Fibroblast of skin of left biceps (primary cell): ENCODE measurements at places on chromosomes 13 and 19.

GRCh38 chr13:109856350-109856749 is 70.0 kb upstream of the IRS2 start:
- DNase-seq = no peak

GRCh38 chr13:102679449-102680132 is 15.3 kb downstream of the METTL21C start:
- no peak for DNase-seq

GRCh38 chr19:40119380-40119779 is 28.6 kb upstream of the ZNF780A start:
- DNase-seq = no peak

DNA sequence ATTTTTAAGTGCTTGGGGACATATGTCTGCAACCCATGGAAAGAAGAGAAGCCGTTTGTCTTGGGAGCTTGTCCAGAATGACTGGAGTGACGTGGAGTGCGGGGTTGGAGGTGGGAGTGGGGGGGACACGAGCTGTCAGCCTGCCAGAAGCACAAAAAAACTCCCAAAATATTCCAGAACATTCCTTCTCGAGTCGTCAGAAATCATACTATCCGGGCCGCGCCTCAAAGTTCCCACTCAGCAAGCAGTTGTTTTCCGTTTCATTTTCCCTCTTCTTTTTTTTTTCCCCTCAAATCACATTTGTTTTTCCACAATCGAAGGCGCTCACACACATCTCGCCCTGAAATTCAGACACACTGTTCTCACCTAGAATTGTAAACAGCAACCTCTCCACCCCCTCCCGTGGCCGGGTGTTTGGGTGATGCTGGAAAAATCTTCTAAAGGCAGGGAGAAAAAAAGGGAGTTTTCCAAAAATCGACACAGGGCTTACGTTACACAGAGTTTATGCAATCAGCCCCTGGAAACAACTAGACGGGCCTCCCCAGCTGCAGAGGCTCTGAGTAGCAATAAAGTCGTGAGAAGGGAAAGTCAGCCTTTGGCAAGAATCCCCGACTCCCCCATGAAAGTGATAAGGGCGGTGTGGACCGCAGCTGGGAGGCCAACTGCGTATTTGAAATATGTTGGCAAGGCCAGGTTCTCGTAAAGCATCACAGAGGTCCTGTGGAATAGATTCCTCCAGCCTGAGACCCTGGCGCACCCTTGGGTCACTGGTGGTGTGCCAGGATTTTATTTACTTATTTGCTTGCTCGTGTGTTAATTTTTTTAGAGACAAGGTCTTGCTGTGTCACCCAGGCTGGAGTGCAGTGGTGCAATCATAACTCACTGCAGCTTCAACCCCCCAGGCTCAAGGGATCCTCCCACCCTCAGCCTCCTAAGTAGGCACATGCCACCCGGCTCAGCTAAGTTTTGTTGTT is 31.2 kb upstream of the KLF2 start:
- peak; percentile 87 for DNase-seq

DNA sequence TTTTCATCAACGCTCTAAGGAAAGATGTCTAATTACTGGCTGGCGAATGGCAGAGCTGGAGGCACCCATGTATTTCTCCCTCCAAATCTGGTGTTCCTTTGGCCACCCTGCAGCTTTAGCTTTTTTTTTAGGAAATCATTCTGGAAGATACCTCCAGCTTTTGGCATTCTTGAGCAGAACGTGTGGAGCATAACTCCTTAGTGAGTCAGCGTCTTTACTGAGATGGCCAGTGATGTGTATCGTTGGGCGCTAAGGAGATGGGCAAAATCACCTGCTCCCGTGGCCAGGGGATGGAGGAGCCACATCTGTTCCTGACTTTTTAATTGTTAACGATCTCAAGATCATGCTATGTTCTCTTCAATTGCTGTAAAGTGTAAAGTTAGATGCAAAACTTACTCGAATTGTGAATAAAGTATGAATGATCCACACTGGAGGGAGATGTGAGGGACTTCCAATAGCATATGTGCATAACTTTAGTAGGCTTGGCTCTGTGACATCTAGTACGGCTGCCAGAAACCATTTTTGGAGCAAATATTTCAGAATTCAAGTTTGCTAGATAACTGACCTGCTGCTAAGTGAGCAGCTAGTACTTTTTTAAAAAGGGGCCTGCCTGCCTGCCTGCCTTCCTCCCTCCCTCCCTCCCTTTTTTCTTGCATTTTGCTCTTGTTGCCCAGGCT is 24.4 kb upstream of the C1QTNF9 start:
- DNase-seq = no peak

DNA sequence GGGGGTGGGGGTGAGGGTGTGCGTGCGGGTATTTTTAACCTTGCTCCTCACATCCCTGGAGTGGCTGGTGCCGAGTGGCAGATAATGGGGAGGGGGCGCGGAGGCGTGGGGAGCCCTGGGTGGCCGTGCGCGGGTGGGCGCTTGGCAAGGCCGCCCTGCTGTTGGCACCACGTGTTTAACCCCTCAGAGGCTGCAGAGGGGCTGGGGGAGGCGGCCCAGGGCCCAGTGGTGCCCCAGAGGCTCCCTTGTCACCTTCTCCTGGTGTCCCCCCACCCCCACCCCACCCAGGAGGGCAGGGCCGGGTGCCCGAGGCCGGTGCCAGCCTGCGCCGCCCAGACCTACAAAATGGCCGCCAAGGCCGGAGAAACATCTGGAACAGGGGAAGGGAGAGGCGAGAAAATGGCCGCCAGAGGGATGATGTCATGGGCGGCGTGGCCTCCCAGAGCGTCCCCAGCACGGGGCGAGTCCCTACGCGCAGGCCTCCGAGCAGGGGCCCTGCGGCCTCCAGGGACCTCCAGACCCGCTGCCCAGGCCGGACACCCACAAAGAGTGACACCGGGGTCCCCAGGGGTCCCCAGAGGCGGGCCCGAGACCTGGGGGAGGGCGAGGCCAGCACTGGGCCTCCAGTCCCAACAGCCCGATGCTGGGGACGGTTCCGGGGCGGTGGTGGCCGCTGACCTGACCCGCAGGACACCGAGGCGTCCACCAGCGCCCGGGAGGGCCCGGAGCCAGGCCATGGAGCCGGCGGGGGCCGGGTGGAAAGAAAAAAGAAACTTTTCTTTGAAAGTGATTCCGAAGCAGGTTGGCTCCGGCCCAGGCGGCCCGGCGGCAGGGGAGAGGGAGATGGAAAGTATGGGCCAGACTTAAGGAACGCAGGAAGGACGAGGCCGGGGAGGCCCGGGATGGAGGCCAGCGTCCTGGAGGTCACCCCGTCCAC is 38.2 kb downstream of the NFIC start:
- DNase-seq = peak; percentile 73

DNA sequence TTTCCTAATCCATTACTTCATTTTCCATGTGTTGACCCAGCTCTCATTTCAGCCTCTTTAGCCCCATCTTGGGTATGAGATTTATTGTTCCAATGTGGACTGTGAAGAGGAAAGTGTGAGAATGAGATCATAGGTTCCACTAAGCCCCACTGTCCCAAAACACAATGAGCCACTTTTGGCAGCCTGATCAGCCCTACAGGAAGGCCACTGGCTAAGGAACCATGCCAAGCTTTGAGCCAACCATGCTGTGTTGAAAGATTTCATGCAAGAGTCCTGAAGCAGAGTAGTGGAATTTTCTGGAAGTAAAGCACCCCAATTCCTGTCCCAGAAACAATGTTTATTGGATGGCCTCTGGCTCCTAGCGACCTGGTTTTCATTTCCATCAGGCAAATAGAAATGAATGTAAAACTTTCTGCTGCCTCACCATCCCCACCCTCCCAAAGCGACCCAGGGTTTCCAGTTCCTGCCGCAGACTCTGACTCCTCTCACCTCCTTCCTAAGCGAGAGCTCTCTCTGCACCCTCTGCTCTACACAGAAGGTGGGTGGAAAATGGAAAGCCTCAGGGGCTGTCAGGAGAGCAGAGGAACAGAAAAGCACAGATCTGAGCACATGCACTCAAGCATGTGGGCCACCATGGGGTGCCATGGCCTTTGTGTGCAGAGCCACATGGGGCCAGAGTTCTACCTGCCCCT is 73.1 kb downstream of the KCTD12 start:
- DNase-seq = no peak

GRCh38 chr13:66329988-66330451 is 900.1 kb downstream of the PCDH9 start:
- DNase-seq = no peak

DNA sequence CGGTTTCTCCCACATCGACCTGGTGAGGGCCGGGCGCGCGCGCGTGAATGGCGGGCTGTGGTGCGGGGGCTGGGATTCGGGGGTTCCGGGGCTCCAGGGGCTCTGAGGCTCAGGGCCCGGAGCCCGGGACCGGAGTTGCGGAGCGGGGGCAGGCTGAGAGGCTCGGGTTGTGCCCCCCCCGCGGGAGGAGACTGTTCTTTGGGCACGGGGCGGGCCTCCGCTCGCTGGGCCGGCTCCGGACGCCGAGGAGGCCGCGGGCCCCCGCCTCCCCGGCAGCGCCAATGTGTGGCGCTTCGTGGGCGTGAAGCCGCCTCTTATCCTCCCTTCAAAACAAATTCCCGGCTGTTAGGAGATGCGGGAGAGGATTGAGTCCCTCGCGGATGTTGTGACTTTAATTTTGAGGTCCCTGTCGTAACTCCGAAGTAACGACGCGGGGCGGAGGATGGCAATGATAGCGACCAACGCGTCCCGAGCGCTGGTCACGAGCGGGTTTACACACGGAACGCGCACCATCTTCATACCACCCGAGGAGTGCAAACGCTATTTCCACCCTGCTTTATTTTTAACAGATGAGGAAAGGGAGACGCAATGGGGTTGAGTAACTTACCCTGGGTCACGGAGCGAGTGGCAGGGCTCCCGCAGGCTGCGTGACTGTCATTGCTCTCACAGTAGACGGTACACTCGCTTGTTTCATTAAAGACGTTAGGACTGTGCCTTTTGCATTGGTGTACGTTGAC is 536 bp downstream of the UBA2 start:
- DNase-seq = no peak

GRCh38 chr19:34269968-34270621 is 15.7 kb downstream of the GARRE1 start:
- no peak for DNase-seq

- DNase-seq = no peak
Measured at GRCh38 chr13:50236898-50237318, 221.7 kb downstream of the KCNRG start.

GRCh38 chr19:8552810-8553209 is 24.4 kb downstream of the MYO1F start:
- no peak for DNase-seq

- no peak for DNase-seq
Measured at GRCh38 chr13:95298971-95299621, 2.2 kb downstream of the ABCC4 start.

DNA sequence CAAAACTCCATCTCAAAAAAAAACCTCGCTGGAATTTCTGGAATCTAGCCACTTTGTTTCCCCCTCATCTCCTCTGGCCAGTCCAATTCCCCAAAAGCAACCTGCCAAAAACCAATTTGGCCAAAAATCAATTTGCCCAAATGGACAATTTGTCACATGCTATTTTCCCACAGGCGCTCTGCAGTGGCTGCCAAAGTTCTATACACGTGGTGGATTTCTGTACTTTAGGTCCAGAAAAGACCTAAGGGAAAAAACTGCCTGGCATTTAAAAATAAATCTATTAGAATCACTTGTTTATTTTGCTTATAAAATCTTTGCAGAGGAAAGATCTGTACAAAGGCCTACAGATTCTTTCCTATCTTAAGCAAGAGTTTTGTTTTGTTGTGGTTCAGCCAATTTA is 79.4 kb downstream of the MAP4K1 start:
- no peak for DNase-seq

- no peak for DNase-seq
Measured at GRCh38 chr19:10552510-10553053, 8.9 kb downstream of the ATG4D start.

- no peak for DNase-seq
Measured at GRCh38 chr19:41386442-41386841, 10.1 kb downstream of the TMEM91 start.

- DNase-seq = peak; percentile 41
Measured at GRCh38 chr19:21568816-21569493, 63.6 kb downstream of the ZNF429 start.

GRCh38 chr13:41306271-41307145 is 4.6 kb upstream of the NAA16 start:
- DNase-seq = no peak

GRCh38 chr13:66655847-66656454 is 574.2 kb downstream of the PCDH9 start:
- no peak for DNase-seq

GRCh38 chr13:78689011-78689410 is 30.1 kb upstream of the OBI1 start:
- DNase-seq = no peak

- no peak for DNase-seq
Measured at GRCh38 chr13:99558570-99559180, 57.4 kb downstream of the TM9SF2 start.

- DNase-seq = no peak
Measured at GRCh38 chr19:16134510-16134909, 9.0 kb upstream of the HSH2D start.

DNA sequence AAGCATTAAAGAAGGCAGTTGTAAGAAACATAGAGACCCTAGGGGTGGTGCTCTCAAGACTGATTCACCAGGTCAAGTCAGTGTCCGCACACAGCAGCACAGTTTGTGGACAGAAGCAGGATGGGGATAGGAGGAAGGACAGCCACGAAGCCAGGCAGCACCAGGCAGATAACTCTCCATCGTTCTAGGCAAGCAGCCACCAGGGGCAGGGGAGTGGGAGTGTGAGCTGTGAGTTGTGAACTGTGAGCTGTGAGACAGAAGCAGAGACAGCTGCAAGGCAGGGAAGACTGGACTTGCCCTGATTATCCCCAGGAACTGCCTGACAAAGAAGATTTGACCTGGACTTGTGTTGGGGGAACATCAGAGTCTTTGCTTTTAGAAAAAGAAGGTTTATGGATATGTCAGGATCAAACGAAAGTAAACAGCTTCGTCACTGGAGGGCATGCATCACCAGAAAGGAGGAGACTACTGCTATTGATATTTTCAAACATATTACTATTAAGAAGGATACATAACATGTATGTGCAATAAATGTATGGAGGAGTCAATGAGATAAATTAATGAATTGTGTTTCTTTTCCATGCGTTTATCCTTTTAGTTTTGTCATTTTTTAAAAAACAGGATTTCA is 286.1 kb downstream of the IRS2 start:
- no peak for DNase-seq

GRCh38 chr13:63190219-63190618 is 1774.6 kb upstream of the PCDH20 start:
- DNase-seq = no peak

DNA sequence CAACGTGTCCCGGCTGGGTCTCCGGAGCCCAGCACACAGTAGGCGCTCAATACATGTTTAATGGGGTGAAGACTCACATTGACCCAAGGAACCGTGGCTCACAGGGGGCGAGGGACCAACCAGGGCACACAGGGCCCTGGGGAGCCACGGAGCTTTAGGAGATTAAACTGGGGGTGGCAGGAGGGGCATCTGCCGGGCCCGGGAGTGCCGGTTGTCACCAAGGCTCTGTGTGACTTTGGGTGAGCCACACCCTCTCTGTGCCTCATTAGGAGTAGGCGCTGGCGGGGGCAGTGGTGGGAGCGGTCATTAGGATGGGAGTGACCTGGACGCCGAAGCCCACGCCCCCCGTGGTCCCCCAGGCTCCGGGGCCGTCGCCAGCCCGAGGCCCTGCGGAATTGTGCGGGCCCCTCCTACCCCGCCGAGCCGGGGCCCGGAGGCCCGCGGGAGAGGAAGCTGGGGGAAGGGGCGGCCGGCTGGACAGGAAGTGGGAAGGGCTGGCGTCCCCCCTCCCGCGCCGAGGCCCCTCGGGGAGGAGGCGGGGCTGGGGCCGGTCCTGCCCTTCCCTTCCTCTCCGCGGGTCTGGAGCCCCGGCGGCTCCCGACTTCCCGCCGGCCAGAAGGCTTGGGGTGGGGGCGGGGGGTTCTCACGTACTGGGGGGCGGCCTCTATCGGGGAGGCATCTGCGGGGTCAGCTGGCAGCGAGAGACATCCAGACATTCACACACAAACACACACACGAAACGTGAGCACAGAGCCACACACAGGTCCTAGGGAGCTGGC is 1.8 kb upstream of the SSBP4 start:
- DNase-seq = peak; percentile 68
